ENCODE measurements at places on chromosomes 3 and 15.

DNA sequence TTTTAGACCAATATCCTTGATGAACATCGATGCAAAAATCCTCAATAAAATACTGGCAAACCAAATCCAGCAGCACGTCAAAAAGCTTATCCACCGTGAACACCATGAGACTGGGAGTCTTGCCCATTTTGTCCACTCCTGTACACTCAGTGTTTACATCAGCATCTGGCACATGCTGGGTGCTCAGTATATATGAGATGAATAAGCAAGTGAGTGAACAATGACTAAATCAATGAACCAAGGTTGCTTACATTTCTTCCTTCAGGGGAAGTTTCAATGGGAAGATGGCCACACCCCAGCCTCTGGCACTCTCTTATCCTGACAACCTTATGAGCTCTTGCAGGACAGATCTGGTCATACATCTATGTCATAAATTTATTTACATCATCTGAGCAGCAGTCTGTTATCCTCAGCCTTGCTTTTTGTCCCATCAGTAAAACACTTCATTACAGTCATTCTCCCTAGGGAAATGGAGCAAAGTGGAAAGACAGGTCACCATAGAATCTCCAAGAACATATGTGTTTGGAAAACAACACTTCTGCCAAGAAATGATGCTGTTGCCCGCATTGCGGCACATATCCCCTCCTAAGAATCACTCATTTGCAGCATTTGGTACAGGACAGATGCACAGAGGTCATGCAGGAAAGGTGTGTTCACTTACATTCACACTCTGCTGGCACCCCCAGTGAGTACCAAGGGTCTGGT lies 171.8 kb upstream of the EIF1B start:
- DNase-seq = no peak

DNA sequence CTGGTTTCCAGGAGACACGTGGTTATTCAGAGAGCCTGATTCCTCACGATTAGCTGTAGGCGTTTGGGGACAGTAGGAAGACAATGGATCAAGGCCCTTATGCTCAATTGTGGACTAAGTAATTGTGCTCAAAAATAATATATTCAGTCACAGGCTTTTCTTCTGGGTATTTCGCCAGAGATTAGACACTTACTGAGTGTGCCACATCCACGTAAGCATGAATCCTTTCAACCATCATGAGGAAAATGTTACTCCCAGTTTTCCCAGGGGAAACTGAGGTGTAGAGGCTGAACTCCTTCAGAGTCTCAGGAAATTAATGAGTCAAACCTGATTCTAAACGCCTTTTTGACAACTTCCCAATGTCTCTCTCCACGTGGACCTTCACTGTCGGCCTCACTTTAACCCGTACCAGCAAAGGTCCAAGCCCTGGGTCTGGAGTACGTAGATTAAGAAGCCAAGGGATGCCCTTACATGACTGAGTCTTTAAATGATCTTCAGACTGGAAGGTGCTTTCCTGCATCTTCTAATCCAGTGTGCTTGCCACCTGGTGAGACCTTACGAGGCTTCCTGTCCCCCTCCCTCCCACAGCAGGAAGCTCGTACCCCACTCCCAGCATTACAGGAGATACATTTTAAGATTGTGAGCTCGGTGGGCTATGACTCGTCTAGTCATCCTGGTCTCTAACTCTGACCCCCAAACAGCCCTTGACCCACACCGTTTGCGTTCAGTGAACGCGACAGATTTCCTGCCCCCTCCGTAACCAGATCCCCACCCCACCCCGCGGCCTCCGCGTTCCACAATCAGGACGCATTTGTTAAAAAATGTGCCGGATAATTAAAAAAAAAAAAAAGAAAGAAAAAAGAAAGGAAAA lies 1.7 kb downstream of the PKM start:
- DNase-seq = peak; percentile 50

GRCh38 chr3:160827516-160827915 lies 71.5 kb downstream of the PPM1L start:
- no peak for DNase-seq

DNA sequence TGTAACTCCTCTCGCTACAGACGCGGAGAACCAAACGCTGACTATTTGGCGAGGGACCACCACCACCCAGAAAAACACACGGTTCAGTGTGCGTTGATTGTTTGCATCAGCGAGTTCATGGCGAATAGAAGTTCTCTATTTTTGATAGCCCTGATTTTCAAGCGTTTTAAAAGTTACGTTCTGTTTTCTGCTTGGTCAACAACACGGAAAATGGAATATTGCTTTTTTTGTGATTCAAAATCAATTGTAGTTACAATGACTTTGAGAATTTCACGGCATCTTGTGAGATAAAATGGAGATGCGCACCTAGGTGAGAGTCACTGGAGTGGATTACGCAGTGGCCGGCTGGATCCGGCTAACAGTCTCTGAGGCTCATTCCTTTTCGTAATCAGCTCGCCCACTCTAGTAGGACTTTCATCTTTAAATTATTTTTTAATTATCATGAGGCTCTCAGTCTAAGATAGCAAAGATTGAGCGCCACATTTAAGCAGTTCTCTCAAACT lies 54.8 kb downstream of the CCDC54 start:
- DNase-seq = no peak
